Astrocyte of the spinal cord (primary cell): ENCODE measurements at places on chromosomes 1 and 21.

DNA sequence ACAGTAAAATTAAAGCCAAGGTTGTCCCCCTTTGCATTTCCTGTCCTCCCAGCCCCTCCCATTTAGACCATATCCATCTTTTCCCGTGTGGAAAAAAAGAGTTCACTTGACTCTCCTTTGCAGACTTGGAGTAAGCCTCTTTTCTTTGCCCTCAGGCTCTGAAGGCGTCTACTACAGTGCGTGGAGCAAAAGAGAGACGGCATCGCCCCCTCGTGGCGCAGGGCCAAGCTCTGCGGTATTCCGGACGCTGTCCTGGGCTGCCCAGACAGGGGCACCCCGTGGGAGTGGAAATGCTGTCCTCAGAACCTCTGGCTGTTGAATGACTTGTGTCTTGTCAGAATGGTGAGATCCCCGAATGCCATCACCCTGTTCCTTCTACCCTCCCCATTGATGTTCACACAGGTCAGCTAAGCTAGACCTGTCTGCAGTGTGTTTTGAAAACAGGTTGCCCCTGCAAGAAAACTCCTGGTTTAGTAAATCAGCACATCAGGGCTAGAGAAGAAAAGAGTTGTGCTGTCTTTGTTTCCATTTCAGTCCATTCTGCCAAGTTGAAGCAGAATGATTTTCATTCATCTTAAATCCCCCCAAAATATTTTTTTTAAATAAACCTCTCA lies 12.3 kb upstream of the GJA8 start:
- DNase-seq, result peak; percentile 19

DNA sequence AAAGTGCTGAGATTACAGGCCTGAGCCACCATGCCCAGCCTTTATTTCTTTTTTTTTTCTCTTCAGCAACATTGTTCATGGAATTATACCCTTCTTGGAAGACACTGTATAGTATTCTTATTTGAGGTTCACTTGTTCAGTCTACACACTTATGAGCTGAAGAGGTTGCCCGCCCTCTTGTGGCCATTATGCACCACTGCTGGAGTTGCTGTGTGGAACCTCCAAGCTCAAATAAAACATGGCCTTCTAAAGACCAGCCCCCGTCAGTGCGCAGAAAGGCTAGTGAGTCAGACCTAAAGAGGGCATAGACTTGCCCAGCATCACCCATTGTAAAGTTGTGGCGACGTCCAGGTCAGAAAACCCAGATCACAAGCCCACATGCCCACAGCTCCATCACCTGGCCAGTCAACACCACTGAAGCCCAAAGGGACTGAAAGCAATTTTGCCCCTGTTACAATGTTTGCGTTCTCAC lies 20.4 kb downstream of the LURAP1 start:
- peak; percentile 91 for DNase-seq

GRCh38 chr1:119510046-119510445 lies 3.0 kb downstream of the HSD3B1 start:
- DNase-seq, result no peak

GRCh38 chr1:50418600-50419109 lies 4.6 kb downstream of the DMRTA2 start:
- DNase-seq, result no peak

- no peak for DNase-seq
These were observed 2.9 kb downstream of the KIF1B start for GRCh38 chr1:10213186-10213705.

DNA sequence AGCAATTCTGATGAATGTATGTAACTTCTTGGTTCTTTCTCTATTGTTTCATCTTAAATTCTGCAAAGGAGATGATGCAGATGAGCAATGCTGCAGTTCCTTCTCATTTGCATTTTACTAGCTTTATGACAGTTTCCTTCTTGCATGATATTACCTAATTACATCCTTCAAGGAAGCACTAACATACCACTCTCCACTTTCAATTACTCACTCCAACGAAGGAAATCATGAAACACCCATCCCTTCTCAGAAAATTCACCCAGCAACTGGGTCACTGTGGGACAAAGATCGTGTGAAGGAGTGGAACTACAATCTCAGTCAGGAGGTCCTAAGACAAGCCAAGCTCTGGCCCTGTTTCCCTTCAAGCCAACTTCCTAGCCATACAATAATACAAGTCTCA lies 142.3 kb downstream of the CHD1L start:
- no peak for DNase-seq

DNA sequence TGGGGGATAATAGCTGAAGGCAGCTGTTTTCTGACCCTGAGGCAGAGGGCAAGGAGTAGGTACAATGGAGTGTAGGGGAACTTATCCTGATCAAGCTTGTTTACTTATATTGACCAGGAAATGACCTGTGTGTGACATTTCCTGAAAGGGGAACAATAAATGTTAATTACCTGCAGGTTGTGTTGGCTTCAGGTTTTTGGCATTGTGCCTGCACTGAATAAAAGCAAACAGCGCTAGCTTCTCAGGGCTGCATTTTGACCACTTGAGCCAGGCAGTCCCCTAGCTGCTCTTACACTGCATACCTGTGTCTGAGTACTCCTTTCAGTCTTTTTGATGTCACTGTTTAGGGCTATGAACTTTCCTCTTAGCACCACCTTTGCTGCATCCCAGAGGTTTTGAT lies 40.6 kb downstream of the DRAM2 start:
- DNase-seq, result no peak

GRCh38 chr1:149979245-149979971 lies 31.1 kb downstream of the OTUD7B start:
- no peak for DNase-seq

- DNase-seq, result no peak
These were observed 10.1 kb upstream of the UBE4B start for GRCh38 chr1:10022656-10023055.

GRCh38 chr1:198788561-198789064 lies 149.8 kb downstream of the PTPRC start:
- peak; percentile 32 for DNase-seq
